Stimulated activated CD4-positive, alpha-beta T cell treated with anti-CD3 and anti-CD28 coated beads, Interleukin-4, amount 100 ng/mL, for 1 hour (primary cell): ENCODE measurements at places on chromosomes 12 and 14.

GRCh38 chr14:94623422-94623809 lies 11.2 kb downstream of the SERPINA3 start:
- no peak for DNase-seq

- DNase-seq, result no peak
These were observed 23.9 kb downstream of the SLC7A7 start for GRCh38 chr14:22791301-22791700.

- DNase-seq, result no peak
These were observed 372.5 kb upstream of the DDHD1 start for GRCh38 chr14:53525608-53526007.

DNA sequence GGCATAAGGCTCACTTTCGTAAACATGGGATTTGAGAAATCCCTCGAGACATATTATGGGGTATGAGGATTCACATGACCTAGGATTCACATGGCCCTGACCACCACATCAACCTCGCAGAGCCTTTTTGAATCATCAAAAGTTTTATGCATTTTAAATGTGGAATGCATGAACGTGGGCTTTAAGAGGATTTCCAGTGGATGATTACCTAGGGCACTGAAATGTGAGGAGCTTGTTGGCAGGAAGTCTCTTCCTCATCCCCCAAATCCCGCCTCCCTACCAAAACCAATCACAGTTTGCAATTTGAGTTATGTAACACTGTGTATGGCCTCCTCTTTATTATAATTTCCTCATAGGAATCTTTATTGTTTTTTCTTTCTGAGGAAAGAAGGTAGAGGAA lies 659.6 kb upstream of the TBX3 start:
- no peak for DNase-seq

- no peak for DNase-seq
These were observed 58.2 kb downstream of the TBC1D30 start for GRCh38 chr12:64882687-64883086.

DNA sequence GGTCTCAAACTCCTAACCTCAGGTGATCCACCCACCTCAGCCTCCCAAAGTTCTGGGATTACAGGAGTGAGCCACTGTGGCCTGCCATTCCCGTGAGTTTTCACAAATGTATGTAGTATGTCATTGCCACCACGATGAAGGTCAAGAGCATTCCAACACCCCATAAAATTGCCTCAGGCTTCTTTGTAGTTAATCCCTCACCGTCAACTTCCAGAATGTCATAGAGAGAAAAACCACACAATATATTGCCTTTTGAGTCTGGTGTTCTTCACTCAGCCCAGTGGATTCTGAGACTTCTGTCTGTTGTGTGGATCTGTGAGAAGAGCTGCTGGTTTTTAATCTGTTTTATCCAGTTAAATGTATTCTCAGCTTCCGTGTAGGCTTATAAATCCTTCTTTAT lies 12.6 kb upstream of the CFAP251 start:
- DNase-seq, result no peak
